ENCODE measurements at places on chromosomes 5 and 9. TPM values are rescaled to one million over a fixed set of nuclear protein-coding genes. Genes with fewer than 3 reads are reported as not detected.
A peak's percentile ranks its signal among the peaks of the same experiment; 100 is the strongest.

Gene PCDHB4
- 4.4 TPM for total RNA-seq

DNA sequence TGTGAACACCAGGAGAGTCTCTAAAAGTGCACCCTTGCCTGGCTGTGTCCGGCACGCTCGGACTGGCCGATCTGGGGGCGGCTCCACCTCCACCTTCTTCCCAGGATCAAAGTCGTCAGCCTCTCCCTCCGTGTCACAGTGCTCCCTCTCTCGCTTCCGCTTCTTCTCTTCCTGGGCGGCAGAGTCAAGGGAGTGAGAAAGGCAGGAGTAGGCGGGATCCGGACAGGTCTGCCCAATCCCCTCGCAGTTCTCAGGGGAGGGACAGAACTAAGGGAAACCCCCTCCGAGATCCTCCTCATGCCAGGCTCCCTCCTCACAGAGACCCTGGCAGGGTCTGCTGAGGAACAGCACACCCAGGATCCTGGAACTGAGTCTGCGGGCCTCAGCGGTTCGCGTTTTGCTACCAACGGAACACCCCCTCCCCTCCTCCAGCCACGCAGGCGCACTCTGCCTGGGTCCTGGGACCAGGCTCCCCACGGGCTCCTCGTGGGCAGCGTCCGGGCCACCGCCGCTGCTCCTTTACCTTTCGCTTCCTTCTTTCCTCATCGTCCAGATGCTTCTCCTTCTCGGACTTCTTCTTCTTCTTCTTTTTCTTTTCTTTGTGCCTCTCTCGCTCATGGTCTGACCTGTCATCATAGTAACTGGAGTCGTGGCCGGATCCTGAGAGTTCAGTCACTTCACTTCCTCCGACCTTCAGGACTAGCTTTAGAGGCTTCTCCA, 1.3 kb downstream of the BRD9 start:
- DNase-seq, result no peak

DNA sequence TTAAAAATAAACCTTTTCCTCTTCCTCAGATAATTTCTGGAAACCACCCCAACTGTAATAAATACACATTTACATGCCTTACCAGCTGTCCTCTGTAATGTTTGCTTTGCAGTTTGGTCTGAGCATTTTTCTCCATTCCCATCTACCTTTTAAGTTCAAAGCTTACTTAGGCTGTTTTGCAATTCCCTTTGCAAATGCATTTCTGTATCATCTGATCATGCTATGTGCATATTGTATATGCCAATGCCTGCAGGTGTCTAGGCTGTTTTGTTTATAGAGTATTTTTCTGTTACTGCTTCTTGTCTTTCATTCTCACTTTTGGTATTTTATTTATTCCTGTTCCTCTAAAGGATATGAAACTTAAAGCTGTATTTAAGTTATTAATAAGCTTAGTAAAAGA, 86.3 kb downstream of the SLC44A1 start:
- DNase-seq, result no peak

Gene LCN10
- not detected for total RNA-seq

- peak; percentile 59 for DNase-seq
These were observed 62.6 kb downstream of the NEK6 start for GRCh38 chr9:124320062-124320973.

Gene RGS7BP
- not detected for total RNA-seq

- no peak for DNase-seq
These were observed 385.5 kb upstream of the SLC30A5 start for GRCh38 chr5:68708156-68708841.

Gene SIT1
- total RNA-seq, result not detected

- DNase-seq, result no peak
These were observed 9.4 kb downstream of the PRELID2 start for GRCh38 chr5:145825751-145826180.

DNA sequence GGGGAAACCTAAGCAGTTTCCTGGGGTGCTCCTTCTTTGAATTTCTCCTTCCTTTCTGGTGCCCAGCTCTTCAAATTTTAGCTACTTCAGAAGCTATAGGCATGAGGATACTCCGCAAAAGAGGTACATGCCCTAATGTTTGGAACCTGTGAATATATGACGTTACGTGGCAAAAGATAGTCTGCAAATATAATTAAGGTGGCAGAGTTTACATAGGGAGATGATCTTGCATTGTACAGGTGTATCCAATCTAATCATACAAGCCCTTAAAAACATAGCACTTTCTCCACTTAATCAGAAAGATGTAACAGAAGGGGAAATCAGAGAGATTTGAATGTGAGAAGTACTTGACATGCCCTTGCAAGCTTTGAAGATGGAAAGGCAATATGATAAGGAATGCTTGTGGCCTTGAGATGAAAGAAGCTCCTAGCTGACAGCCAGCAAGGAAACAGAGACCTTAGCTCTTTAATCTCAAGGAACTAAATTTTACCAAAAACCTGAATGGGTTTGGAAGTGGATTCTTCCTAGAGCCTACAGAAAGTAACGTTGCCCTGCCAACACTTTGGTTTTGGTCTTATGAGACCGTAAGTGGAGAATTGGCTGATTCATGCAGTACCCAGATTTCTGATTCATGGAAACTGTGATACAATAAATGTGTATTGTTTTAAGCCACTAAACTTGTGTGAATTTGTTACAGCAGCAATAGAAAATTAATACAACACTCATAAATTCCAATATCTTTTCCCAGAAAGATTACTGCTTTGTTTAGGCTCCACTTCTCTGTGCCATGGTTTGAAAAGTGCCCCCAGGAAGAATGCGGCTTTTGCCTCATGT, 268.4 kb downstream of the FAM170A start:
- DNase-seq, result no peak

Gene CER1
- not detected for total RNA-seq

DNA sequence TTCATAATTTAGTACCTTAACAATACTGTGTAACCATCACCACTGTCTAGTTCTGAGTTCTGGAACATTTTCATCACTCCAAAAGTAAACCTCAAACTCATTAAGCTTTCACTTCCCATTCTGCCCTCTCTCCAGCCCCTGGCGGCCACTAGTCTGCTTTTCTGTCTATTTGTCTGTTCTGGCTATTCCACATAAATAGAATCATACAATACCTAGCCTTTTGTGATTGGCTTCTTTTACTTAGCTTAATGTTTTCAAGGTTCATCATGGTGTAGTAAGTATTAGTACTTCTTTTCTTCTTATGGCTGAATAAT, 138.7 kb downstream of the RAPGEF6 start:
- no peak for DNase-seq

Gene CDH9
- total RNA-seq, result not detected

Gene CANX
- total RNA-seq, result 574 TPM

GRCh38 chr9:84339962-84340361, 596 bp downstream of the SLC28A3 start:
- no peak for DNase-seq

- no peak for DNase-seq
These were observed 96.1 kb downstream of the SEMA6A start for GRCh38 chr5:116478491-116478890.

- no peak for DNase-seq
These were observed 819.9 kb upstream of the GRAMD2B start for GRCh38 chr5:125603321-125603720.

- DNase-seq, result no peak
These were observed 158.3 kb downstream of the DOCK2 start for GRCh38 chr5:169795338-169795737.

DNA sequence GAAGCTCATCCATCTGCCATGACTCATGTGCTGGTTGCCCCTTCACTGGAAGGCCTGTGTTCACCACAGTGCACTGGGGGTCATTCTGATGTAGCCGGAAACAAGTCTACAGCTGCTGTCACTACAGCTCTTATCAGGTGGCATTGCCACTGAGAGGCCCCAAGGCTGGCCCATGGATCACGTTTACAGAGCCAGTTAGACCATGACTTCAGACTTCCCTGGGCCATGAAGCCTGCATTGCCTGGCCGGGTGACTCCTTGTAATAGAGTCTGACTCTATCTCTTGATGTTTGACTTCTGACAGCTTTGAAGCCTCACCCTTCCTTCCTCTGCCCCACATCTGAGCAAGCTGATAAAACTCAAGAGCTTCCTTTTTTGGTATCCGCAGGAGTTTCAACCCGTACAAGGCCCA, 473.5 kb upstream of the DAP start:
- no peak for DNase-seq

DNA sequence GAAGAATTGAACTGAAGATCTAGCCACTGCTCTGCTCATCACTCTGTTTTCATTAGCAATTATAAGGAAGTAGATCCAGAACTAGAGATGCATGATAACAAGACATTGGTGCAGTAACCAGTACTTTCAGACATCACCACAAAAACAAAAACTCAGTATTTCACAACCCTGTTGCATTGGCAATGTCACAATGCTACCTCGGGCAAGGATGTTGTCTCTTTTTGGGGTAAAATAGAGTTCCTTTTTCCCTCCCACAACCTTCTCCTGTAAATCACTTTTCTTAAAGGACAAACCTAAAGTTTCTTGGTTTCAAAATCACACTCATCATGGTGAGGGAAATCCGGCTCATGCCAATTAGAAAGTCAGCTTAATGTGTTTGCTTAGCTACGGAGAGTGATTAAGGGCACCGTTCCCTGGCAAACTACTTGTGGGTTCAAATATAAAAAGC, 420.1 kb upstream of the MEF2C start:
- no peak for DNase-seq

Gene ACOT12
- not detected for total RNA-seq

GRCh38 chr5:43967165-43967564, 364.2 kb downstream of the NNT start:
- DNase-seq, result no peak

DNA sequence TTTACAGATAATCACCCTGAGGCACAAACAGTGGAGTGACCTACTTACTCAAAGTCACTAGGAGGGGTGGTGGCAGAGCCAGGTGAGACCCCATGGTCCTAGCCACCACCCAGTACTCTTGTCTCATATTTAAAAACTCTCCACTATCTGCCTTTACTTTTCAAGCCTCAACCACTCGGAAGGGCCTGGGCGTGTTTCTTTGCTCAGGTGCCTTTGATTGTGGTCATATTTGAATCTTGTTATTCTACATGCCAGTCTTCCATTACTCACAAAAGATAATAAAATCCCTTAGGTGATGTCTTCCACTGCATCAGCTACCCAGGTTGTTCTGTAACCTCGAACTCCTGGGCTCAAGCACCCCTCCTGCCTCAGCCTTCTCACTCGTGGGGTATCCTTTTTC, 20.7 kb upstream of the TRIM36 start:
- DNase-seq, result no peak

- no peak for DNase-seq
These were observed 19.9 kb downstream of the CDC26 start for GRCh38 chr9:113255438-113255837.

DNA sequence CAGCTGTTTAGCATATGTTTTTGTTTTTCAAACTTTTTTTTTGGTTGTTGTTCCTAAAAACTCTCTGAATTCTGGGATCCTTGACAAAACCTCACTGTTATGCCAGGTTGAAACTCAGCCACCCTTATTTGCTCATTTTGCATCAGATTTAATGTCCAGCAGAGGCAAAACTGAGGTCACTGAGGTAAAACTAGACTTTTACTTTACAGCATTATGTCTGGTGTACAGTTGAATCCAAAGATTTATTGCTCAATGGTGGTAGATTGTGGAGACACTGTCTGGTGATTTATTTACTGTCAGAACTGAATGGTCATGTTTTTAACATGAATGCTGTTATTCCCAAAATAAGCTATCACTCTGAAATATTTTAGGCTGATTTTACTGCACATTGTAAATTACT, 87.9 kb downstream of the FBXL7 start:
- DNase-seq, result no peak

Gene WNK2
- total RNA-seq, result 345 TPM

GRCh38 chr5:440401-441201, 2.4 kb upstream of the EXOC3 start:
- no peak for DNase-seq

GRCh38 chr5:140106101-140106500, 7.8 kb upstream of the PURA start:
- no peak for DNase-seq

DNA sequence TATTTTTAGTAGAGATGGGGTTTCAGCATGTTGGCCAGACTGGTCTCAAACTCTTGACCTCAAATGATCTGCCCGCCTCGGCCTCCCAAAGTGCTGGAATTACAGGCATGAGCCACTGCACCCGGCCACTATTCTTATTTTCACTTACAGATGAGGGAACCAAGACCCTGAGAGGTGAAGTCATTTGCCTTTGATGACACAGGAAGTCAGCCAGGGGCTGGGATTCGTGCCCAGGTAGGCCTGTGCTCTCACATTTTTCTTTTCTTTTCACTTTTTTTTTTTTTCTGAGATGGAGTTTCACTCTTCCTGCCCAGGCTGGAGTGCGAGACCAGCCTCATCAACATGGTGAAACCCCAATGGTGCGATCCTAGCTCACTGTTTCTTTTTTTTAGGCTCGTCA, 22.2 kb downstream of the ENG start:
- DNase-seq, result no peak

GRCh38 chr5:15627647-15628046, 127.7 kb downstream of the FBXL7 start:
- no peak for DNase-seq

Gene TBC1D9B
- 128 TPM for total RNA-seq

DNA sequence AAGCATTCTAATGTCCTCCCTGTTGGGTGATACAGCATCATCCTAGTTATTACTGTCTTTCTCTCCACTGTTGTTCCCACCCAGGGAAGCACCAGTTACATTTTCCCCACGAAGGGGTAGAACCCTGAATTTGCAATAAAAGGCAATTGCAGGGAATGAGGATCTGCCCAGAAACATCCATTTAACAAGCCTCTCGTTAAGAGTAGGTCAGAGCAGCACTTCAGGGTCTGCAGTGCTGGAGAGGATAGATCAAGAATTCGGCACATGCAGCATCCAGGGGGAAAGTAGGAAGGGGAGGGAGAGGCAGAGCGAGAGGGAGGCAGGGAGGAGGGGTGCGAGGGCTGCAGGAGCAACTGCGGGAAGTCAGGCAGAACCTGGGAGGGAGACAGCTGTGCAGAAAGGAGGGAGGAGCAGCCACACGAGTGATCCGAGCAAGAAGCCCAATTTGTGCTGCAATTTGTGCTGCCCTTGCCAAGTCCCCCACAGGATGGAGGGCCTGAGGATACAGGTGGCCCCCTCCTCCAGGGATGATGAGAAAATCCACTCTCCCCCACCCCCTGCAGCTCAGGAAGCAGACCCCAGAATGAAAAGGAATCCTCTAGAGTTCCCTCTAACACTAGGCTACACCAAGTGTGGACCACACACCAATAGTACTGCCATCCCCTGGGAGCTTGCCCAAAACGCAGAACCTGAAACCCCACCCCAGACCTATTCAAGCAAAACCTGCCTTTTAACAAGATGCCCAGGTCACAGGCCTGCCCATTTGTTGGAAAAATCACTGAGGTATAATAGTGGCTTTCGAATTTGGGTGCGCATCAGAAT, 62.2 kb downstream of the EPB41L4B start:
- no peak for DNase-seq

GRCh38 chr9:87606841-87607521, 109.3 kb downstream of the DAPK1 start:
- no peak for DNase-seq

- no peak for DNase-seq
These were observed 40.3 kb upstream of the TNFAIP8 start for GRCh38 chr5:119315516-119315949.

Gene TMEM141
- total RNA-seq, result 57.8 TPM

DNA sequence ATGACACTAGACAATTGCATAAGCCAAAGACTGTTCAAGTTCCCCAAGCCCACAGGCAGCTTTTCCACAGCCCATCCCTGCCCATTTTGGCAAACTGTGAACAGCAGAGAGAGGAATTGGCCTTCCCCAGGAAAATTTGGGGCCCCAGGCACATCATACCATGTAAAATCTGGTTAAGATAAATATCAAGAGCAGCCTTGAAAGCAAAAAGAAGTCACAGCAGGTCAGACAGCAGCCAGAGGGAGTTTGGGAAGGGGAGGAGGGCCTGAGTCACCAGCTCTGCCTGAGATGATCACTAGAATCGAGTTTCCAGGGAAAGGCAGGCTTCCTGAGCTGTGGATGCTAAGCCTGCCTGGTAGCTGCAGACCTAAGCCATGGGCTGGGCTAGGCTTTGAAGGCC, 179.2 kb downstream of the RFK start:
- no peak for DNase-seq

All from progenitor cell of endocrine pancreas (in vitro differentiated cells).